ENCODE measurements at places on chromosomes 12 and 14.

DNA sequence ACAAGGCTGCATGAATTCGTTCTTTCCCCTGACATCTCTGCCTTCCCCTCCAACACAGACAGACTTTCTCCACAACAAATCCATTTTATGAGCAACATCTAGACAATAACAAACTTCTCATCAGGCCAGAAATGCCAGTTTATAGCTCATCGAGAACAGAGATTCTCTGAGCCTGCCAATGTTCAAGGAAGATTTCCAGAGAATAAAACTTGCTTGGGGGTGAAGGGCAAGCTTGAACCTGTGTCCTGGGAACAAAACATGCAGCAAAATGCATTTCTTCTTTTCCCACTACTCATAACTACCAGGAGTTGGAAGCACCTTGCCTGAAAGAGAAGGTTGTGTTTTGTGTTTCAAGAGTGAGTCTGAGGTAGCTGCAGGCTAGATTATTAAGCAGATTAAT lies 6.8 kb downstream of the MAP1LC3B2 start:
- no peak for DNase-seq

GRCh38 chr12:55019784-55020183 lies at the start of gene NEUROD4:
Gene NEUROD4, plus strand, starts transcription at chr12:55019974. Its CDS starts 6,466 bp downstream, at chr12:55026440.
- no peak for DNase-seq

GRCh38 chr12:50291377-50291776 lies 8.1 kb upstream of the LIMA1 start:
- DNase-seq: no peak

DNA sequence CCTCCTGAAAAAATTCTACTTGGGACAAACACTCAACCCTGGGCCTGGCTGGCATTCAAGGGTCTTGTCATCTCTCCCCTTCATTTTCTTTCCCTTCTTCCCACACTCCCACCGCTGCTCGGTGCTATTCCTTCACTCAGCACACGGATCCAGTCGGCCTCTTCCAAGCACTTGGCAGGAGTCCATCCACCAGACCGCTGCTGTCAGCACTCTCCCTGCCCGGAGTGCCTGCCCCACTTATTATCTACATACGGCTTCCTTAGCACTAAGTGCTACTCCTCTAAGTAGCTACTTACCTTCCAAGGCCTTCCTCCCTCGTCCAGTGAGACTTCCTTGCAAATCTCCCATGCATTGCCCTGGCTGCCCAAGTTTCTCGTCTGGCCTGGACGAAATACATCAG lies 29.8 kb downstream of the CALM1 start:
- DNase-seq: no peak

- DNase-seq: no peak
Measured at GRCh38 chr12:49801141-49802063, 26.8 kb downstream of the NCKAP5L start.
